LoVo (cell line): ENCODE measurements at places on chromosomes 11 and 22.

DNA sequence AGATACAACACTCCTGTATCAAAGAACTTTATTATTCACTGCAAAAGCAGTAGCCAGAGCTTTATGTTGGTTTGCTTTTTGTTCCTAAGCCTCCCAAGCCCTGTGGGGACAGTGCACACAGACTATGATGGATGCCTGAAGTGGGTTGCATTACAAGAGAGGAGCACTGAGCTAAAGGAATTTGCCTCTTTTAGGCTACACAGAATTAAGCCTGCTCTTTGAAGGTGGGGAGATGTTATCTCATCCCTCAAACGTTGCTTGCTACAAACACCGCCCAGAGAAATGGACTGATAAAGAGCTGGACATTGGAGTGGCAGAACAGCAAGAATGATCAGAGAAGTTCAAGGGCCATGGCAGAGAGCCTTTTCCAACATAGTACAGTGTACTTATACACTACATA is 2.5 kb upstream of the POGLUT3 start:
- no peak for DNase-seq

DNA sequence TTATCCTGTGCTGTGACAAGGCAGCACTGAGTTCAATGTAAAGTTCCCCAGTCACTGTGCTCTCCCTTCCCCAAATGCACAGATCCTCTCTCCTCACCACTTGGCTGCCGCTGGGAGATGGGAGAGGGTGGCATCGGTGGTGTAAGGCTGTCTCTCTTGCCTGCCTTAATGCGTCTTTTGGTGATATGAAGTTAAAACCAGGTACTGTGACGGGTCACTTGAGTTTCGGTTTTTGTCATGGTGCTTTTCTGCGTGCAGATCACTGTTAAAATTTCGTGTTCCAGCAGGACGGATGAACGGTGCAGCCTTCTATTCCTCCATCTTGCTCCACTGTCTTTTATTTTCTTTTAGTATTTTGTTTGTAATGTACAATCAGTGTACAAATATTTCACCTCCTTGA is 18.6 kb downstream of the GLB1L2 start:
- DNase-seq = no peak

GRCh38 chr22:24805790-24806662 is at the start of gene SGSM1:
TSS of gene SGSM1 (plus strand) at chr22:24806211. CDS start at chr22:24806326, 115 bp downstream.
- DNase-seq = peak; percentile 88

GRCh38 chr11:71202966-71203365 is 49.4 kb downstream of the SHANK2 start:
- DNase-seq = no peak

- no peak for DNase-seq
Observed at GRCh38 chr11:69718912-69719311, 15.1 kb upstream of the FGF19 start.

- DNase-seq = no peak
Observed at GRCh38 chr11:79931692-79932091, 490.9 kb upstream of the TENM4 start.

GRCh38 chr11:125162743-125163142 is 1.8 kb upstream of the PKNOX2 start:
- no peak for DNase-seq

DNA sequence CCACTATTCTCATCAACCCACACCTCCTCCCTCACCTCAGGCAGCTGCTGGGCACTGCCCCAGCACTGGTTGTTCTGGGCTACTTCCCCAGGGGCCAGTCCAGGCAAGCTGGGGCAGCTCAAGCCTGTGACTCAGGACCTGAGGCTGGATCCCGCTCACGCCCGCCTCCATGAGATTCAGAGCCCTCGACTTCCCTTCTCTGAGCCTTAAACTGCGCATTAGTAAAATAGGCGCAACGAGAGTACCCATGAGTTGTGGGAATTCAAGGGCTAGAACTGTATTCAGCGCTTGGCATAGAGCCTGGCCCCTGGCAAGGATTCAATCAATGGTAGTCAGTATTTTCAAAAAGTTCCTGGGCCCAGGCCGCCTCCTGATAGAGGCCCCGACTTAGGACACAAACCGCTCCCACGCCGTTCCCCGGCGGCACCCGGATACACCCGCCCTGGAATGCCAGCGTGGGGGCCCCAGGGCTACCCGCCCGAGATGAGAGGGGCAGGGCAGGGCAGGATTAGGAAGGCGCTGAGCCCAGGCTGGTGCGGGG is 723 bp upstream of the CD82 start:
- DNase-seq = peak; percentile 61

GRCh38 chr11:57353446-57353845 is 15.3 kb downstream of the P2RX3 start:
- DNase-seq = no peak

DNA sequence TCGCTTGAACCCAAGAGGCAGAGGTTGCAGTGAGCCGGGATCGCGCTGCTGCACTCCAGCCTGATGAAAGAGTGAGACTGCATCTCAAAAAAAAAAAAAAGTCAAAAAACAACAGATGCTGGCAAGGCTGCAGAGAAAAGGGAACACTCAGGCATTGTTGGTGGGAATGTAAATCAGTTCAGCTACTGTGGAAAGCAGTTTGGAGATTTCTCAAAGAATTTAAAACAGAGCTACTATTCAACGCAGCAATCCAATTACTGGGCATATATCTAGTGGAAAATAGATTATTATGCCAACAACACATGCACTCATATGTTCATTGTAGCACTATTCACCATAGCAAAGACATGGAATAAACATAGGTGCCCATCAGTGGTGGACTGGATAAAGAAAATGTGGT is 89.7 kb downstream of the EFCAB6 start:
- DNase-seq = no peak

- no peak for DNase-seq
Observed at GRCh38 chr11:40162901-40163883, 1296.3 kb downstream of the LRRC4C start.

GRCh38 chr11:121833970-121834369 is 282.0 kb downstream of the BLID start:
- no peak for DNase-seq

- no peak for DNase-seq
Observed at GRCh38 chr11:69750875-69751597, 24.1 kb downstream of the FGF4 start.

GRCh38 chr11:66335531-66336233 is 552 bp downstream of the RIN1 start:
- DNase-seq = peak; percentile 12

DNA sequence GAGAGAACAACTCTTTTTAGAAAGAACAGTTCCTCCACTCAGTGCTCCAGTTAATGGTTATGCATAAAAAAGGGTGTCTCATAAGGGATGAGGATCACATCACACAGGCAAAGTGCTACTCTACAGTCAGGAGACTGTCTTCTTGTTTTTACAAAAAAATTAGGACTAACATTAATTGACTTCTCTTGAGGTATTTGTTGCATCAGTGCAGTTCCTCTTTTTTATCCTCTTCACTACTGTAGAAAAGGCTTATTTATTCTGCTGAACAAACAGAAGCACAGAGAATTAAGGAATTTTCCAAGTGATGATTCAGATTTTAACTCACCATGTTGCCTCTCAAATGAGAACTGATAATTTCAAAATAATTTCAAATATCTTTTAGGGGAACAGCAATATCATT is 1.9 kb downstream of the MMP8 start:
- no peak for DNase-seq

GRCh38 chr22:24807284-24807950 is 1.4 kb downstream of the SGSM1 start:
- no peak for DNase-seq

DNA sequence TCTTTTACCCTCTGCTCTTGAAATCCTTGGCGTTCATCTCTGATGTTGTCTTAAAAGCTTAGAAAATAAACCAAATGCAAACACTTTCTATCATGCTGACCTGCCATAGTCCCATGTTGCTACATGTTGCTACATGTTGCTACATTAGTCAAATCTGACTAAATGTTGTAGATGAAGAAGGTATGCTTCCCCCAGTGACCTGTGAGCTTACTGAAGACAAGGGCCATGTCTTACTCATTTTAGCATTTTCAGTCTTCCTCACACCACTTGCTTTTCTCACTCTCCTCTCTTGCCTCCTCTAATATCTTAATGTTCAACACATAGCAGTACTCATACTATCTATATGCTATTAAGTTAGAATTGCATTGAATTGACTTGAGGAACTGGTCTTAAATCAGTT is 346.4 kb upstream of the MTNR1B start:
- no peak for DNase-seq

- no peak for DNase-seq
Observed at GRCh38 chr11:63641727-63642126, 27.5 kb upstream of the PLAAT3 start.

DNA sequence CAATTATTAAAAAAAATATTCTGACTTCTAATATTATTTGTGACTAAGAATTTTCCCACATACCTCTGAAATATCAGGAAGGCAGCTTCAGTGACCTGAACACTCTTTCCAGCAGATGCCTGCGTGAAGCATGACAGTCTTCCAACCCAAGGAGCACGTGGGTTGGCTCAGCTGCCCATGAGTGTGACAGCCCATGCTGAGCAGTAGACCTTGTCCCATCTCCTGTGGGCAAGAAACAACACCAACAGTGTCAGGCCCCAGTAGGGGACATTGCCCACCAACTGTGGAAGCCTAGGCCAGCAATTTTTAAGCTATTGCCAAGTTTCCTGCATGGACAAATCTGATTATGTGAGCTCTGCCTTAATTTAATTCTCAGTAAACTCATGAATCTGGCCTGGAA is 66.4 kb upstream of the OLFML1 start:
- DNase-seq = no peak

- no peak for DNase-seq
Observed at GRCh38 chr22:38033522-38034277, 23.5 kb upstream of the PICK1 start.

- no peak for DNase-seq
Observed at GRCh38 chr11:115126092-115126491, 378.1 kb downstream of the CADM1 start.

GRCh38 chr11:31464436-31464835 is 45.0 kb downstream of the IMMP1L start:
- DNase-seq = no peak
